ENCODE measurements at places on chromosomes 1 and 21.

GRCh38 chr1:167136191-167136614 lies 42.3 kb downstream of the STYXL2 start:
- no peak for DNase-seq

DNA sequence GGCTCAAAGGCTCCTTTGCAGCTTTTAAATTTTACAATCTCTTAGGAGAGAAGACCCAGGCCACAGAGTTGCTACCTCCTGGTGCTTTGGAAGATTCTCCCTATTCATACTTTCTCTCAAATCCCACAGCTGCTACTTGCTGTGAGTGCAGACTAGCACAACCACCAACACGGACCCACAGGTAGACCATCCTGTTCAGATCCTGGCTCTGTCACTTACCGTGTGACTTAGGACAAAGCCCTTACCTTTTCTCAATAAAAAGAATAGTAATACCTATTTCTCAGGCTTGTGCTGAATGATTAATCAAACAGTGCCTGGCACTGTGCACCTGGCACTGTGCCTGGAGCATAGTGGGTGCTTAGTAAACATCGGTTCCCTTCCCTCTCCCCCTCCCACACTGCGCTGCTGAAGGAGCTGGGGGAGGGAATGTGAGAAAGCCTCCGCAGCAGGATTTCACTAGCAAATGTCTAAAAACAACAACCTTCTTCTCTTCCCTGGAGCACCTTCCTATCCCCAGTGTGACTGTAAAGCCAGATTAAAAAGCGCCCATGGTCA lies 81.7 kb downstream of the PGM1 start:
- no peak for DNase-seq

- no peak for DNase-seq
Observed at GRCh38 chr1:70442490-70442889, 31.4 kb downstream of the CTH start.

GRCh38 chr1:55861676-55862340 lies 646.6 kb upstream of the USP24 start:
- no peak for DNase-seq

DNA sequence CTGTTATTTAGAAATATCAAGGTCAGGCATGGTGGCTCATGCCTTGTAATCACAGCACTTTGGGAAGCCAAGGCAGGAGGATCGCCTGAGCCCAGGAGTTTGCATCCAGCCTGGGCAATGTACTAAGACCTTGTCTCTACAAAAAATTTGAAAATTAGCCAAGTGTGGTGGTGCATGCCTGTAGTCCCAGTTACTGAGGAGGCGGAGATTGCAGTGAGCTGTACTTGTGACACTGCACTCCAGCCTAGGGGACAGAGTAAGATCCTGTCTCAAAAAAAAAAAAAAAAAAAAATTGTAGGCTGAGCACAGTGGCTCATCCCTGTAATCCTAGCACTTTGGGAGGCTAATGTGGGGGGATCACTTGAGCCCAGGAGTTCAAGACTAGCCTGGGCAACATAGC lies 45.3 kb downstream of the PIK3CD start:
- DNase-seq: no peak

DNA sequence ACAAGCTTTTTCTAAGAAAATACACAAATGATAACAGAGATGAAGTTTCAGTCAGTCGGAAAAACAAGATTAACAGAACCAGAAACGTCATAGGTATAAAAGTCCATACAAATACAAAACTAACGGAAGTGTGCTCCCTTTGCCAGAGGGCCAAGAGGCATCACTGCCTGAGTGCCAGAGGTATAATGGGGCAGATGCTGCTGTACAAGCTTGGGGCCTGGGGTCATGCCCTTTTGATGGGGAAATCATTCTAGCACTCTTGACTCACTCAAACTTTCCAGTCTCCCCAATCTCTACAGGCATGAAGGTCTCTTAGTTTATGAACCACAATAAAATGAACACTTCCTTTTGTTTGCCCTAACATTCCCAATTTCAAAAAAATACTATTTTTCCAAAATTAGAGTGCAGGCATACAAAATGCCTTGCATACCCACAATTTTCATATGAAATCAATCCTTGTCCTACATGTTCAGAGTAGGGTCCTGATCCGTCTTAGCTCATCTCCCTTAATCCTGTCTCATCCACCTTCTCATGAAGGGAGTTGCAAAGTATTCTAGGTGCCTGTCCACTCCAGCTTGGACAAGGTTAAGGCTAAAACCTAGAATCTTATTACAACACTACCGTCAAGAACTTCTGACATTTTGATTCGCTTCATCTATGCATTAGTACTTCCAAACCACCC lies 1.5 kb downstream of the RPL22 start:
- DNase-seq: no peak

- DNase-seq: peak; percentile 14
Observed at GRCh38 chr1:226407199-226407496, 745 bp downstream of the PARP1 start.

- DNase-seq: no peak
Observed at GRCh38 chr1:197126691-197127090, 19.8 kb downstream of the ASPM start.

DNA sequence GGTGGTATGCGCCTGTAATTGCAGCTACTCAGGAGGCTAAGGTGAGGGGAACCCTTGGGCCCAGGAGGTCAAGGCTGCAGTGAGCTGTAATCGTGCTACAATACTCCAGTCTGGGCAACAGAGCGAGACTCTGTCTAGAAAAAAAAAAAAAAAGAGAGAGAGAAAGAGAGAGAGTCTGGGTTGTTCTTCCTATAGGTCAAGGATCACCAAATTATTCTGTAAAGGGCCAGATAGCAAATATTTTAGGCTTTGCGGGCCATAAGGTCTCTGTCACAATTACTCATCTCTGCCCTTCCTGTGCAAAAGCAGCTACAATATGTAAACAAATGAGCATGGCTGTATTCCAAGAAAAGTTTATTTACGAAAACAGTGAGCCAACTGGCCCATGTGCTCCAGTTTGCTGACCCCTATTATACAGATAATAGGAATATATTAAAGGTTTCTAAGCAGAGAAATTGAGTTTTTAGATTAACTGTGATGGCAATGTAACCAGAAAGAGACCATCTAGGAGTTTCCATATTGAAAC lies 2.1 kb downstream of the SASS6 start:
- DNase-seq: peak; percentile 37

DNA sequence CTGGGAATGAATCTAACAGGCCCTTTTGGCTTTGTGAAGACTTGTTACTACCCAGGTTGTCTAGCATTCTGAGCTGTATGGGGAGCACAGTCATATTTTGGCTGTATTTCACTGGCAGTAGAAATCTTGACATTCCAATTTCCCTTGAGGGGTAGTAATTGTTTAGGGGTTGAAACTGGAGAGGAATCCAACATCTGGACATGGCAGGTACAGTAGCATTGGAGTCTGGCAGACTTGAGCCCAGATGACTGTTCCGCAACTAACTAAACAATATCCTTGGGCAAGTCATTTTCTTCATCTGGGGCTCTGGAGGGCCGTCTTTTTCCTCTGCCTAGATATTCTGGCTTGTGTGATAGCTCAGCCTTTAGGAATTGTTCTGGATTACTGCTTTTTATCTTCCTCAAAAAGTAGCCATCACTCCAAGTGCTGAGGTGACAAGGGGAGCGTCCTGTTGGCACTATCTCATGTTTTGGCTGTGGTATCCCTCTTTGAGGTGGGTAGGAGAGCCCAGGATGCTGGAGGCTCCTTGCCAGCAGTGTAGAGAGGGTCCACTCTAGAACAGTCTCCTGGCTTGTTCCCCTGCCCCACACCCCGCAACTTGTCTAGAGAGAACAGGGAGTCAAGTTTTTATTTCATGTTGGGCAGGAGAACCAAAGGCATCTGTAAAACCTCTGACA lies 22.7 kb upstream of the NBL1 start:
- DNase-seq: no peak

GRCh38 chr1:236575523-236575922 lies 28.8 kb downstream of the HEATR1 start:
- no peak for DNase-seq

DNA sequence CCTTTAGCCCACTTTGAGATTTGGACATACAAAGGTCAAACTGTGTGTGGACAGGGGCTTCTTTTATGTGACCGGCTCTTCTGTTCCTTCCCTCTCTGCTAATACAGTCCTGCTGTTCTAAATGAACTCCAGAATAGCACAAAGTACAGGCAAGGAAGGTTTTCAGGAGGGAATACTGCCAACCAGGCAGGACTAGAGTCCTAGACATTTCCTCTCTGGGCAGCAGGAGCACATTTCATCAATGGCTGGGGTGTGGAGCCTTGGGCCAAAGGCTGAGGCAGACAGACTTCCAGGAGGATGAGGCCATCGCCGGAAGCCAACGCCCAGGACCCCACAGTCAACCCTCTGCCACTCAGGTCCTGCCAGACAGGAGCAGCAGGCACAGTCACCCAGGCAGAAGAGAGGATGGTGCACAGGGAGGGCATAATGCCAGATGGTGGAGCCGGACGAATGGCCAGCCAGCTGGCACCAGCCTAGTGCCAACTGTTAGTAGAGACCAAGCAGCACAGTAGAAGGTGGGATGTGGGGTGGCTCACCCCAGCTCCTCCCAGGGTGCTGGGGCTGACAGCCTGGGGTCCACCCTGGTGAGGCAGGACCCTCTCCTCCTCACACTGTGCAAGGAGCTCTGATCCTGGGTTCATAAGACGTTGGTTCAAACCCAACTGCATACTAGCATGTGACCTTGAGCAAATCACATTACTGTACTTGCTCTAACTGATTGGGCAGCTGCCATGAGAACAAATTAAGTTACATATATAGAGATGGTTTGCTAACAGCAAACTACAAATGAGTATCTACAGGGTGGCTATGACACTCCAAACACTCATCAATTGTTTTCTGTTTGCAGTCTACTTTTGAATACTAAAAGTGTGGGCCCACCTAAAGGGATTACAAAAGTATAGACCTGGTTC lies 410.7 kb downstream of the SIPA1L2 start:
- DNase-seq: no peak

GRCh38 chr1:114435088-114435715 lies 75.8 kb downstream of the TRIM33 start:
- no peak for DNase-seq

Data from hematopoietic multipotent progenitor cell treated with erythropoietin and hydrocortisone succinate and interleukin-3 and kit ligand, for 17 days (in vitro differentiated cells).